ENCODE measurements at places on chromosomes 6 and 20.

- DNase-seq: no peak
These were observed 368.9 kb downstream of the UTRN start for GRCh38 chr6:144653885-144654505.

- no peak for DNase-seq
These were observed 145.8 kb downstream of the PACRG start for GRCh38 chr6:162873537-162873936.

- peak; percentile 32 for DNase-seq
These were observed 36.9 kb downstream of the B4GALT5 start for GRCh38 chr20:49676581-49677291.

- no peak for DNase-seq
These were observed 125.7 kb upstream of the PHACTR1 start for GRCh38 chr6:12590901-12591300.

DNA sequence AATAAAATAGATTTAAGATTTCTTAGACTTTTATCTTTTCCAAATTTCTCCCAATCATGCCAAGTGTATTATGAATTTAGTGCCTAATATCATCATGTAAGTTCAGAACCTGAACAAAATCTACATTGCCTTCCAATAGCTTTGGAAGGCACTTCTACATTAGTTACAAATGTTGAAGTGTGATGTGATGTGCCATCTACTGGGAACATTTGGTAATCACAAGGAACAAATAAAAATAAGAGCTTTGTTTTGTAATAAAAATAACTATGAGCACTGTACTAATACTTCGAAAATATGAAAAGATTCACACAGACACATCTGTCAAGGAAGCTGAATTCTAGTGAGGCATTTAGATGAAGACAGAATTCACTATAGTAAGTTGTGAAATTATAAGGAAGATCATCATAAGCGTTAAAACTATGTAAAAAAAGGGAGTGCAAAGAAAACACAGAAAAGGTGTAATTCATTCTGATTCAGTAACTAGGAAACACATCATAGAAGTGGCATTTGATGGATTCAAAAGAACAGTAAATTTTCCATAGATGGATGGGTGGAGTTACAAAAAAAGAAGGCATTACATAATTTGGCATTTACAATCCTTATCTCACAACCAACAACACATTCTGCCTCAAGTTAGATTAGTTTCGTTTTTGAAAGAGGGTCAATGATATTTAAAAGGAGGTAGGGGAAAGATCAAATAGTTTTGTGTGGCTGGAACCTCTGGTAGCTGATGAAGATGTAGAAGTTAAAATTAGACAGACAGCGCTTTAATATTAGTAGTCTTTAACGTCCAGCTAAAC lies 161.0 kb downstream of the ASCC3 start:
- no peak for DNase-seq

DNA sequence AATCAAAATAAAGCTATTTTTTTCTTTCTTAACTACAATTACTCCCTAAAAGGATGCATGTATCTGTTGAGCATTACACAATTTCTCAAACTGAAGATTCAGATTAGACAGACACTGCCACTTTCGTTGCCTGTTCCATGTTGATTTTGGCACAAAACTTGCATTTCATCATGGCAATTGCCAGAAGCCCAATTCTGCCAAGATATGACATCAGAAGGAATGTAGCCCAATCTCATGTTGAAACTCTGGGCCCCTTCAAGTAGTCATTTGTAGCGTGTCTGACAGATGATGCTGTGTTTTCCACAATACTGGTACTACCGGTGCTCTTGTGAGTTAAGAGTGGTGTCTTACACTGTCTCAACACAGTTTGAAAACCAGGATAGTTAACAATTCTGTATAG lies 705.4 kb downstream of the PTPRT start:
- peak; percentile 19 for DNase-seq

DNA sequence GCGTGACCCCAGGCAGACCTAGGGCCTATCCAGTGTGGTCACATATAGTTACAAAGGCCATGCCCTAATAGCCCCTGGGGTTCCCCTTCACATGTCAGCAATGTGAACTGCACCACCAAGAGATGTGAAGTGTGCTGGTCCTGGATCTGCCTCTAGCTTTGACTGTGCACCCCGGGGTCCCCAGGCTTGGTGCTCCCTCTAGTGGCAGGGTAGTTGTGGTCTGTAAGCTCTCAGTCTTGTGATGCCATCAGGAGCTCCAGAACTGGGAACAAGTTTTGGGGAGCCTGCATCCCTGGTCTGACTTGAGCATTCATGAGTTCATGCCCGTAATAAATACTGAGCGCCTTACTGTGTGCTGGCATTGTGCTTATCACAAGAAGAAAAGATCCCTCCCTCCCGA lies 143.4 kb downstream of the DHX35 start:
- no peak for DNase-seq

DNA sequence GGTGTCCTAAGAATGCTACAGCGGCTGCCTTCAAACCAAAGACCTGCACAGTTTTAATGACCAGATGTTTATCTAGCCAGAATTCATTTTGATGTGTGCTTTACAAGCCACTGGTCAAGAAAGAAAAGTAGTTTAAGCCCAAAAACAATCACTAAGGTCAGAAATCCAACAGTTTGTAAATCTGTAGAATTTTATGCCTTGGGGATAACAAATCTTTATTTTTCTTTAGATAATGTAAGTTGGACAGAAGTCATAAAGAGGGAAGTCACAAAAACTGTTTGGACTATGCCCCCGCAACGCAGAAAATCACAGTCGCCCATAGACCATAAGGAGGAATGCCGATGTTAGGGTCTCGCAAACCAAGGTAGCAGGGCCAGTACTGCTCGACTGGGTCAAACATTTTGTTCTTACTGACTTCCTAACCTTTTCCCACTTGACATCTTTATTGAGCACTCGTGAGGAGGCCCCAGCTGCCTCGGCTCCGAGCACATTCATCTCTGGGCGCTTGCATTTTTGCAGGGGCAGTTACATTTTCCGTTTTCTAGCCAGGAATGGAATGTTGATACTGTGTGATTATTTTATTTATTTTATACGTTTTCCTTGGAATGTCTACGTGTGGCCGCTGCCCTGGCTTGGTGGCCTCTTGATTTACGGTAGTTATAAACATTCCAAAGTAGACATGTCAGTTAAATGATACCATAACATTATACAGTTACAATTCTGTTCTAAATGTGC lies 56.7 kb upstream of the APCDD1L start:
- DNase-seq: no peak

GRCh38 chr6:160991406-160992060 lies at the start of gene MAP3K4:
Gene MAP3K4 (plus strand): TSS chr6:160991769. CDS start chr6:160991932, 163 bp downstream.
- peak; percentile 22 for DNase-seq

GRCh38 chr20:38680500-38681306 lies 43.6 kb upstream of the SLC32A1 start:
- no peak for DNase-seq

- no peak for DNase-seq
These were observed at the start of gene SLC12A5 for GRCh38 chr20:46028772-46029371. Gene SLC12A5 (plus strand): TSS chr20:46029215. CDS start chr20:46029345, 130 bp downstream.
